ENCODE measurements at places on chromosomes 5 and 9.
A peak's percentile ranks its signal among the peaks of the same experiment; 100 is the strongest.

GRCh38 chr5:131324303-131324702 is 60.5 kb downstream of the CDC42SE2 start:
- peak; percentile 17 for DNase-seq

- DNase-seq: no peak
These were observed 51.0 kb downstream of the STK10 start for GRCh38 chr5:172137046-172137445.

DNA sequence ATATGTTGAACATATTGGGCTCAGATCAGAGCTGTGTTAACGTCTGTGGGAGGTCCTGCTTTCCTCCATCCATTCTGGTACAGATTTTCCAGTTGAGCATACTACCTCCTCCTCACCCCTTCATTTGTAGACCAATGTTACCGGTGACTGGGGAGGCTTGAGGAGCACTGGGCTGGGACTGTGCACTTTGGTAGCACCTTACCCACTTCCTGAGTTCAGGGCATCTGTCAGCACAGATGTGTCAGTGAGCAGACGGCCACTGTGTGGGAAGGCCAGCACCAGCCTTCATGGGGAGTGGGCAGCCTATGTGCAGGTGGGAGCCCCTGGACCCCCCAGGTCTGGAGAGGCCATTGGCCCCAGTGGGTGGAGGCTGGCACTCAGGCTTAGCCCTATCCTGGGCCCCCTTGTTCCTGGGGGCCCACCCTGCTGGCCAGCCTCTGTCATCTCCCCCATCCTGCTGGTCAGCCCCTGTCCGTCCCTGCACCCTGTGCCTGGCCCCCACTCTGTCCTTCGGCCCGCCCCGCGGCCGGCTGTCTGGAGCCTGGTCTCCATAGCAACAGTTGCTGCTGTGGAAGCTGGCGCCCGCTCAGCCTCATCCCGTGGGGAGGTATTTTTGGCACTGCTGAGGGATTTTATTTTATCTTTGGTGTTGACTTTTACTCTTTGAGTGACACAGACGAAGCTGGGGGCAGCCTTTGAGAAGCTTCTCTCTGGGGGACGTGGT is 21.3 kb downstream of the WNK2 start:
- peak; percentile 13 for DNase-seq

- peak; percentile 85 for DNase-seq
These were observed 26.5 kb upstream of the KCNN2 start for GRCh38 chr5:114335391-114335790.

DNA sequence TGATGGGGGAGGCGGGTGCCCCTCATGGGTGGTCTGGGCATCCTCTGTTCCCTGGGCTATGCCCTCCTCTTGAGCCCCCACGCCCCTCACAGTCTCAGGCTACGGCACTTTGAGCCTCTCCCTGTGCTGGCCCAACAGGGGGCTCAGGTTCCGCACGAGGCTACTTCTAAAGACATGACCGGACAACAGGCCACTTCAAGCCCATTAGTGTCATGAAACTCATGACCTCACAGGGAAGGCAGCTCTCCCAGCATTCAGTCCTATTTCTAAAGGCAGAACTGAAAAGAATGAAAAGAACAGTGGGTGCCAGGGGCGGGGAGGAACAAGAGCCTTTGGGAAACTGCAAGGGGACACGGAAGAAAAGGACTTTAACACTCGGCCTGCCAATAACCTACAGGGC is 45.0 kb downstream of the COL23A1 start:
- DNase-seq: no peak

DNA sequence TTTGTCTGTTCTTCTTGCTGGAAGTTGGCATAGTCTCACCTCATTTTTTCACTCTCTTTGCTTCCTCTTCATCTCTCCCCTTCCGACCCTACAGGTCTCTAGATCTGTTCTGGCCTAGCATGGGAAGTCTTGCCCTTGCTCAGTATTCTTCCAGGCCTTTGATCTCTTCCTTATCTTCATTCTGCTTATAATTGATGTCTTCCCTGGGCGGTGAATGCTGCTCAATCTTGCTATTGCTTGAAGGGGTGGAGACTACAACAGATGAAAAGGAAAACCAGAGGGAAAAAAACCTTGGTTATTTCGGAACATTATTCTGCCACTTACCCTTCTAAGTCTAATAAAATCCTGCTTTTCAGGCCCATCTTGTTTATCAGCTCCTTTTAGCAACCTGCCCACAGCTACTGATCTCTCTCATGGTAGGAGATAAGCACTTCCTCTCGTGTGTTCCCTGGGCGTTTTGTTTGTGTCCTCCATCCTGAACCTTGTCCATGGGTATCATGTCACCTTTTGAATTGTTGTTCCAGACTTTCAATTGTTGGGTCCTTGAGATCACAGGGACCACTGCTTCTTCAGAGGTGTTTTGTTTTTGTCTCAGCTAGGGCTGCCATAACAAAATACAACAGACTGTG is 375.6 kb downstream of the ADGRV1 start:
- no peak for DNase-seq

DNA sequence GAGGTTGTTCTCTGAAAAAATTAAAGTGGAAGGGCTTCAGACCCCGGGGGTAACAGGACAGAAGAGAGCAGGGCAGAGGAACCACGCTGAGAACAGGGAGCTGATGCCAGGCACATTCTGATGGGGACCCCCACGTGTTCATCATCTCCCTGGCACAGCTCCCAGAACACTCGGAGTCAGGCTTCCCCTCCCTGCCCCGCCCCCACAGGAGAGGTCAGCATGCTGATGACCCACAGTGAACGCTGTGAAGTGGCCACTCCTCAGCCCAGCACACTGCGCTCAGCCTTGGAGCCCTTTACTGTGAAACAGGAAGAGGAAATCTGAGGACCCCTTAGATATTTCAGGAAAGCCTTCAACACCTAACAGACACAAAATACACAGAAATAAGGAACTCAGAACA is 16.4 kb downstream of the RETREG1 start:
- peak; percentile 13 for DNase-seq

GRCh38 chr5:157469687-157470086 is 9.7 kb downstream of the NIPAL4 start:
- no peak for DNase-seq

- DNase-seq: peak; percentile 64
These were observed 102.1 kb downstream of the TMEM174 start for GRCh38 chr5:73274881-73275663.

- no peak for DNase-seq
These were observed 9.9 kb downstream of the GNAQ start for GRCh38 chr9:78021697-78022096.

GRCh38 chr9:73515216-73515615 is 363.6 kb downstream of the ANXA1 start:
- no peak for DNase-seq

DNA sequence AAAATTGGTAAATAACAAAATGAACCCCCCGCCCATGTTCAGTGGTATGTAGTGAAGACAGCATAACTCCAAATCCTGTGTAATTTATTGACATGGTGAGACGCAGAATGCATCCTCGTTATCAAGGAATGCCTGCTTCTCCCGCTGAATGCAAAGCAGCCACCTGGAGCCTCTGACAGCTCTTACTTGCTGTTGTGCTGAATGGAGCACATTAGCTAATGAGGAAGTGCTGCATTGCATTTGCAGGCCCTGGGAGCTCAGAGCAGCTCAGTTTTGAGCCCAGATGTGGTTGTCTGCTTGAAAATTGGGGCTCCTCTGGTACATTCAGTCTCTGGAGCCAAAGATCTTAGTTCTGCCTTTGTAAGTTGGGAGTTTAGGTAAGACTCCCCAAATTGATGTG is 28.9 kb downstream of the PLAC8L1 start:
- DNase-seq: no peak

- no peak for DNase-seq
These were observed 64.7 kb upstream of the CHD1 start for GRCh38 chr5:98993512-98993911.
